ENCODE measurements at places on chromosomes 12 and 14.
A peak's percentile ranks its signal among the peaks of the same experiment; 100 is the strongest.

DNA sequence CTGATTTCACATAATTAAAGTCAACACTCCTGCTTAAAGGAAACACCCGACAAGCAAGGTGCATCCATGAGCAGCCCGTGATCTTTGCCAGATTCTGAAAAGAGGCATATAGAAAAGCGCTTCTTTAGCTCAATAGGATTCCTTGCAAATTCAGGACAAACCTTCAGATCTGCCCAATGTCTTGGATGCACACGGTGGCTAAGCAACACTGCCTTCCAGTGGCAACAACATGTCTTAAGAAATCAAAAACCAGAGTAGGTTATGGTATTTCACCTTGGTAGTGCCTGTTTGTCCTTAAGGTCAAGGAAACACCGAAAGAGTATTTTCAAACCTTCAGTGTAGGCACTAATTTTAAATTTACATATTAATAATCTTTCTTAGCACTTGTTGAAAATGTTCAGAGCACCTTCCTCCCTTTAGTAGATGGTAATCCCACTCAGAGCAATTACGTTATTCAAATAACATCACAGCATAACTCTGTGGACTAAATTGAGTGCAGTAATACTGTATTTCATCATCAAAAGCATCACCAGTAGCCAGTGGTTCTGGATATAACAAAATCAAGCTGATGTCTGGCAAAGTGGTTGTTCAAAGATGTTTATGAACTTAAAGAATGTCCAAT is 58.0 kb upstream of the CDKN3 start:
- H3K36me3 ChIP-seq: no peaks in the 10 kb centered on the region
- peaks cover 10% of the 10 kb centered on the region for H3K27me3 ChIP-seq
- no peak overlapping the region for H3K27ac ChIP-seq
- H3K4me3 ChIP-seq: no peak overlapping the region
- no peak for DNase-seq
- peaks cover 7% of the 10 kb centered on the region for H3K4me1 ChIP-seq

GRCh38 chr14:82387699-82388098 is 854.0 kb upstream of the SEL1L start:
- no peak overlapping the region for H3K4me3 ChIP-seq
- no peaks in the 10 kb centered on the region for H3K27me3 ChIP-seq
- H3K36me3 ChIP-seq: no peaks in the 10 kb centered on the region
- H3K4me1 ChIP-seq: no peaks in the 10 kb centered on the region

GRCh38 chr14:104587641-104588040 is 8.1 kb downstream of the C14orf180 start:
- H3K27ac ChIP-seq: peak overlapping the region; percentile 95
- H3K4me1 ChIP-seq: peaks cover 52% of the 10 kb centered on the region
- no peak overlapping the region for H3K4me3 ChIP-seq
- H3K27me3 ChIP-seq: peaks cover 58% of the 10 kb centered on the region

DNA sequence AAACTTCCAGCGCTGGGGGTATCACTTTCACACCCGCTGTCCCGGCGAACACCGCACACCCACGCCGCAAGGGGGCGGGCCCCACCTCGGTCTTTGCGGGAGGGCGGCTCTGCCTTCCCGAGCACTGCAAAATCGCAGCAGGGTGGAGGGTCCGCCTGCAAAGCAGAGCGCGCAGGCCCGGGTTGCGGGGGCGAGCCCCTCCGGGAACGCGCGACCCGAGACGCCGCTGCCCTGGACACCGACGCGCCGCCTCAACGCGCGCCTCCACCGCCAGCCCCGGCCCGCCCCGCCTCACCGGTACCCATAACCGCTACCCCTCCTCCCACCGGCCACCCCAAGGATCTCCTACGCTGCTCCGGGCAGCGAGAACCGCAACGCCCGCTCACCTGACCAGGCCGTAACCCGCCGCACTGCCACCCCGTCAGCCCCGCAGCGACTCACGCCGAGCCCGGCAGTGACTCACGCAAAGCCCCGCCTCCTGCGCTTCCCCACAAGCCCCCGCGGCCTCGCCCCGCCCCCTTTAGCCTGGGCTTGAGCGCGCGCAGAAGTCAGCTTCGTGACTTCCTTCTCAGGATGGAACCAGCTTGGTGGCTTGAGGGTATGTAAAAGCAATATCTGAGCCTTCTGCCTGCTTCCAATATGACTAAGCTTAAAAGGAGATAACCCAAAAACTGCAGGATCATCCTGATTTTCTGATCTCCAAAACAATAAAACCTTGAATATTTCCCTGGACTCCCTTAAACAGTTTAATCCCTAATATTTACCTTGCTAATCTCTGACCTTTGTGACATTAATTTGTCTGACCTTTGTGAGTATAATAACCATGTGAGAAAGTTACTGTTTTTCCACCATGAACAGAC is at the start of gene RPAP3:
Gene RPAP3, minus strand, starts transcription at position 465 of the 860 bp plus-strand sequence. CDS start 3,190 bp downstream, outside the sequence.
- peaks cover 6% of the 10 kb centered on the region for H3K36me3 ChIP-seq
- no peaks in the 10 kb centered on the region for H3K27me3 ChIP-seq
- peak within 1 kb of the TSS; percentile 97 for H3K4me3 ChIP-seq
- peak; percentile 97 for DNase-seq
- H3K27ac ChIP-seq: peak within 1 kb of the TSS; percentile 92
- peaks cover 47% of the 10 kb centered on the region for H3K4me1 ChIP-seq

DNA sequence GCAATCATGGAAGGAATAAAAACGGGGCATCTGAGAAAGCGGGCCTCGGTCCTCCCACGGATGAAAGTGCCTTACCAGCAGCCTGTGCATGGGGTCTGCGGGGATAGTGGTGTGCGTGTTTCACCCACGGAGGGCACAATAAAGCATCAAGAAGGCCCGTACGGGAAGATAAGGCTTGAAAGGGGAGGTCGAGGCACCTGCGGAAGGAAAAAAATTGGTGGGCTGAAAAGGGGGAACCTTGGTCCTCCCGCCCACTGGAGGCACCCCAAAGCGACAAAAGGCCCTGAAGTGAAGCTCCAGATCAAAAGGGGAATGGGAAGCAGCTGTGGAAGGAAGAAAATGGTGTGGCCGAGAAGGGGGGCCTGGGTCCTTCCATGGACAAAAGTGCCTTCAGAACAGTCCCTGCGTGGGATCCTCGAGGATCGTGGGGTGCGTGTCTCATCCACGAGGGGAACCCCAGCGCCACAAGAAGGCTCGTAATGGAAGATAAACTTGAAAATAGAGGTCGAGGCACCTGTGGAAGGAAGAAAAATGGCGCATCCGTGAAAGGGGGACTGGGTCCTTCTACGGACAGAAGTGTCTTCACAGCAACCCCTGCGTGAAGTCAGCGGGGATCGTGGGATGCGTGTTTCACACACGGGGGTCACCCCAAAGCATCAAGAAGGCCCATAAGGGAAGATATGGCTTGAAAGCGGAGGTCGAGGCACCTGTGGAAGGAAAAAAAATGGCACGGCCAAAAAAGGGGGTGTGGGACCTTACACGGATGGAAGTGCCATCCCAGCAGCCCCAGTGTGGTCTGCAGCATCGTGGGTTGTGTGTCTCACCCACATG is 276.9 kb downstream of the ALG10 start:
- H3K36me3 ChIP-seq: no peaks in the 10 kb centered on the region
- no peak overlapping the region for H3K27ac ChIP-seq
- no peak overlapping the region for H3K4me3 ChIP-seq
- no peak for DNase-seq
- peaks cover 47% of the 10 kb centered on the region for H3K27me3 ChIP-seq

DNA sequence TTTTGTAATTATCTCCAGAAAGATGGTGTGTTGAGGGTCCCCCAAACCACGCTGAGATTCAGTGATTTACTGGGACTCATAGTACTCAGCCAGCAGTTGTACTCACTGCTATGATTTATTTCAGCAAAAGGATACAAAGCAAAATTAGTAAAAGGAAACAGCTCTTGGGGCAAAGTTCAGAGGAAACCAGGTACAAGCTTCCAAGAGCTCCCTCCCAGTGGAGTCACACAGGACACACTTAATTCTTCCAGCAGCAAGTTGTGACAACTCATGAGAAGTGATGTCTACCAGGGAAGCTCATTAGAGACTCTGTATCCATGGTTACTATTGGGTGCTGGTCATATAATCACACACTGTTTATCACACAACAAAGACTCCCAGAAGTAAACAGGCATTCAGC is 38.7 kb downstream of the TTC8 start:
- H3K4me1 ChIP-seq: no peaks in the 10 kb centered on the region
- no peak for DNase-seq
- no peak overlapping the region for H3K27ac ChIP-seq
- H3K36me3 ChIP-seq: peaks cover 30% of the 10 kb centered on the region
- H3K4me3 ChIP-seq: no peak overlapping the region

DNA sequence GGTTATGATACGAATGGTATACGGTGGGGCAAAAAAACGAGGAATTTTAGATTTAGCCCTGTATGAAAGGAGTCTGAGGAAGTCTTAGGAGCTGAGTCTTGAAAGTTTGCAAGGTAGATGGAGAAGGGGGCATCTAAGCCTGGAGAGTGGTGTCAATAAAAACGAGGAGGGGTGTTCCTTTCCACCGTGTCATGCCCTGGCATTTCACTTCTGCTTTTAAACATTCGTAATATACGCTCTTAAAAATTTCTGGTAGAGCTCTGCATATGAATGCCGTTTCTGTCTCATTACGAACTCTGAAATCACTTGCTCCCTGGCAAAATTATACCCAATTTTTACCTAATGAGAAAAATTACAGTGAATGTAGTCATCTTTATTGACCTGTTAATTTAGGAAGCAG is 170.2 kb downstream of the ERC1 start:
- no peaks in the 10 kb centered on the region for H3K36me3 ChIP-seq
- no peaks in the 10 kb centered on the region for H3K27me3 ChIP-seq
- no peak overlapping the region for H3K4me3 ChIP-seq
- DNase-seq: no peak

DNA sequence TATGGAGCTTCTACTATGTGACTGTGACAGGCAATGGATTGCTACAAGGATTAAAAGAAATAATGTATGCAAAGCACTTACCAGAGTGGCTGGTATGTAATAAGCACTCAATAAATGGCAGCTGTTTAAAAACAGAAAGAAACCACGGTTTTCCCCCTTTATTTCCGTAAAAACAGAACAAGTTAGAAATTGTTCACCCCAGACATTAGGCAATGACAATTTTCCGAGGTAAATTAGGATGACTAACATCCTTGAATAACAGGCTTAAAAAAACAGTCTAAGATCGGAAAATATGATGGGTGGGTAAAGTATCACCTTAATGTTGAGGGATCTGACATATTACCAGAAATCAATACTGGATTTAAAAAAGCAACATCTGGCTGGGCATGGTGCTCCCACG is 20.9 kb upstream of the CNIH1 start:
- H3K27me3 ChIP-seq: no peaks in the 10 kb centered on the region
- DNase-seq: no peak
- no peak overlapping the region for H3K4me3 ChIP-seq
- no peak overlapping the region for H3K27ac ChIP-seq

GRCh38 chr14:68911594-68912227 is 67.4 kb downstream of the ACTN1 start:
- DNase-seq: peak; percentile 64
- H3K27me3 ChIP-seq: no peaks in the 10 kb centered on the region
- no peak overlapping the region for H3K27ac ChIP-seq
- peaks cover 9% of the 10 kb centered on the region for H3K4me1 ChIP-seq
- H3K36me3 ChIP-seq: peaks cover 41% of the 10 kb centered on the region

All from left ventricle myocardium inferior (tissue), 1 donor.